Activated CD8-positive, alpha-beta memory T cell treated with anti-CD3 and anti-CD28 coated beads for 48 hours (primary cell): ENCODE measurements at places on chromosomes 13 and 19.

DNA sequence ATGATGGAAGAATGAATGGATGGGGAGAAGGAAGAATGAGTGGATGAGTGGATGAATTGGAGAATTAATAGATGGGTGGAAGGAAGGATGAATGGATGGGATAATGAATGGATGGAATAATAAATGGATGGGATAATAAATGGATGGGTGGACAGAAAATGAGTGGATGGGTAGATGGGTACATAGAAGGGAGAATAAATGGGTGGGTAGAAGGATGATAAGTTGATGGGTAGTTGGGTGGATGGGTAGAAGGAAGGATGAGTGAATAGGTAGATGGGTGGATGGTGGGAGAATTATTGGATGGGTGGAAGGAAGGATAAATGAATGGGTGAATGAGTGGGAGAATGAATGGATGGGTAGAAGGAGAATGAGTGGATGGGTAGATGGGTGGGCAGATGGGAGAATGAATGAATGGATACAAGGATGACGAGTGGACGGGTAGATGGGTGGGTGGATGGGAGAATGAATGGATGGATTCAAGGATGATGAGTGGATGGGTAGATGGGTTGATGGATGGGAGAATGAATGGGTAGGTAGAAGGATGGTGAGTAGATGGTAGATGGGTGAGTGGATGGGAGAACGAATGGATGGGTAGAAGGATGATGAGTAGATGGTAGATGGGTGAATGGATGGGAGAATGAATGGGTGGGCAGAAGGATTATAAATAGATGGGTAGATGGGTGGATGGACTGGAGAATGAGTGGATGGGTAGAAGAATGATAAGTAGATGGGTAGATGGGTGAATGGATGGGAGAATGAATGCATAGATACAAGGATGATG is 15.9 kb downstream of the VSTM2B start:
- no peak for DNase-seq

DNA sequence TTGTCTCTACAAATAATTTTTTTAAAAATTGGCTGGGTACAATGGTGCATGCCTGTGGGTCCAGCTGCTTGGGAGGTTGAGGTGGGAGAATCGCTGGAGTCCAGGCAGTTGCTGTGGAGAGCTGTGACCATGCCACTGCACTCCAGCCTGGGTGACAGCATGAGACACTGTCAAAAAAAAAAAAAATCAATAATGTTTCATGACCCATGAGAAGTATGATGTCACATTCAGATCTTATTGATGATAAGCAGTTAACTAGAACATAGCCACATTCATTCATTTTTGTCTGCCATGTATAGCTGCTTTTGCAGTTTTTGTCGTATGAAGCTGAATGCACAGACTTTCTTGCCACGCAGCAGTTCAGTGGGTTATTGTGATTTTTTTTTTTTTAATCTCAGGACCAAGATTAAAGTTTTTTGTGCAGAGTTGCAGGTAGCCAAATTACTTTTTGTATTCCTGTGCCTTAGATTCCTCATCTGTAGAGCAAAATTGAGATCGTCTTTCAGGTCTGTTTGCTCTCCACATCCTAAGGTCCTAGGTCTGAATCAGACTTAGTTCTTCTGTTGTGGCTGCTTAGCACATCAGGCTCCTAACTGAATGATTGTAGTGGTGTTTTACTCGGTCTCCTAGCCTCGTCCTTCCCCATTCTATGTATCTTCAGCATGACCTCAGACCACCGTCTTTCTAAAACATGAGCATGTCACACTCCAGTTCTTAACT is 145.2 kb downstream of the GGACT start:
- no peak for DNase-seq

DNA sequence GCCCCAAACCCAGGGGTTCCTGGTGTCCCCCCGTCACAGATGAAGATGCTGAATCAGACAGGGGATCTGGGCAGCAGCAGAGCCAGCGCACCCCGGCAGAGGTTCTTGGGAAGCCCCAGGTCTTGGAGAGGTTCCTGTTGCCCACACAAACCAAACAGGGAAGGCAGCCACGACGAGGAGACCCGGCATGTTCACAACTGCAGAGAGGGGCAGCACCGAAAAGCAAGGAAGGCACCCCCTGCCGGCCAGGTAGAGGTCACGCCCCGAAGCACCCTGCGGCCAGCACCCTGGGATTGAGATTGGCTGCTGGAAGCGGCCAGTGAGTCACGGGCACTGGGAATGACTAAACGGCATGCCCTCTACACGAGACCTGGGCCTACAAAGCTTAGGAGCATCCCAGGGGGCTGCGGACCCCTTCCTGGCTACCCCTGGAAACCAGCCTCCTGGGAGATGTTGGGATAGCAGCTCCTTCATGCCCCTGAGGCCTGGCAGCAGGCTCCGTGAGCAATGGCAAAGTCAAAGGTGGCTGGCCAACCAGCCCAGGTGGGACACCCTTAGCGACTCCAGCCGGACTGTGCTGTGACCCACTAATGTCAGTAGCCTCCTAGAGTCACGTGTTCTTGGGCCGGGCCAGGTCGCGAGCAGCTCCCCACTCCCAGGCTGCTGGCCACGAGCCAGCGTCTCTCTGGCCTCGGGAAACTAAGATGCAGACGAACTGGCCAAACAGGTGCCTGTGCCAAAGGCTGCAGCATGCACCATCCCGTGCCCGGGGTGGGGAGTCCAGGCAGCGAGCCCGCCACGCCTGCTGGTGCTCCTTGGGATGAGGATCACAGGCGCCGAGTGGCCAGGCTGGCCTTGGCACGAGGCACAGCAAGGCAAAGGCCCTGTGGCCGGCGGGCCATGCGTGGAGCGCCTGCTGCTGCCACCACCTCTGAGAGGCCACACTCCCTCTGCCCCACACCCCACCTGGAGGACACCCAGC is 43.2 kb downstream of the MLLT1 start:
- DNase-seq: no peak

- no peak for DNase-seq
Measured at GRCh38 chr13:63198071-63198470, 1782.4 kb upstream of the PCDH20 start.

DNA sequence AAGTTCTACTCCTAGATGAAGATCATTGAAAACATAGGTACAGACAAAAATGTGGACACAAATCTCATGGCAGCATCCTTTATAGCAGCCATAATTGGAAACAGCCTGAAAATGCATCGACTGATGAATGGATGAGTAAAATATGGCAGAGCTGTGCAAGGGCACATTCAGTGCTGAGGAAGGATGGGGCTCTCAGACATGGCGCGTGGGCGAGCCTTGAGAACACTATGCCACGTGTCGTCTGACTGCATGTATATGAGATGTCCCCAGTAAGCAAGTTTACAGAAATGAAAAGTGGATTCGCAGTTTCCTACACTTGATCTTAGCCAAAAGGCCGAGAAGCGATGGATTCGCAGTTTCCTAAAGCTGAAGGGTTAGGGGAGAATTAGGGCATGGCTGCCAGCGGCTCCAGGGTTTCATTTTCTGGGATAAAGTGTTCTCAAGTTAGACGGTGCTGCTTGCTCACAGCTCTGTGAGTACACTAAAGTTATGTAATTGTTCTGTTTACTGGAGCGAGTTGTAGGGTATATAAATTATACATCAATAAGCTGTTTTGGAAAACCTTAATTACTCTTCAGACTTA is 78.0 kb downstream of the RAB20 start:
- no peak for DNase-seq

DNA sequence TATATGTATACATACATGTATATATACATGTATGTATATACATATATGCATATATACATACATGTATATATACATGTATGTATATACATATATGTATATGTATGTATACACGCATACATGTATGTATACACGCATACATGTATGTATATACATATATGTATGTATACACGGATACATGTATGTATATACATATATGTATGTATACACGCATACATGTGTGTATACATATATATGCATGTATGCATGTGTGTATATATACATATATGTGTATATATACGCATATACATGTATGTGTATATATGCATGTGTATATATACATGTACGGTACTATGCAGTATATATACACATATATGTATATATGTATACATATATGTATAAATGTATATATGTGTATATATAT is 2.6 kb upstream of the NCR1 start:
- DNase-seq: no peak

DNA sequence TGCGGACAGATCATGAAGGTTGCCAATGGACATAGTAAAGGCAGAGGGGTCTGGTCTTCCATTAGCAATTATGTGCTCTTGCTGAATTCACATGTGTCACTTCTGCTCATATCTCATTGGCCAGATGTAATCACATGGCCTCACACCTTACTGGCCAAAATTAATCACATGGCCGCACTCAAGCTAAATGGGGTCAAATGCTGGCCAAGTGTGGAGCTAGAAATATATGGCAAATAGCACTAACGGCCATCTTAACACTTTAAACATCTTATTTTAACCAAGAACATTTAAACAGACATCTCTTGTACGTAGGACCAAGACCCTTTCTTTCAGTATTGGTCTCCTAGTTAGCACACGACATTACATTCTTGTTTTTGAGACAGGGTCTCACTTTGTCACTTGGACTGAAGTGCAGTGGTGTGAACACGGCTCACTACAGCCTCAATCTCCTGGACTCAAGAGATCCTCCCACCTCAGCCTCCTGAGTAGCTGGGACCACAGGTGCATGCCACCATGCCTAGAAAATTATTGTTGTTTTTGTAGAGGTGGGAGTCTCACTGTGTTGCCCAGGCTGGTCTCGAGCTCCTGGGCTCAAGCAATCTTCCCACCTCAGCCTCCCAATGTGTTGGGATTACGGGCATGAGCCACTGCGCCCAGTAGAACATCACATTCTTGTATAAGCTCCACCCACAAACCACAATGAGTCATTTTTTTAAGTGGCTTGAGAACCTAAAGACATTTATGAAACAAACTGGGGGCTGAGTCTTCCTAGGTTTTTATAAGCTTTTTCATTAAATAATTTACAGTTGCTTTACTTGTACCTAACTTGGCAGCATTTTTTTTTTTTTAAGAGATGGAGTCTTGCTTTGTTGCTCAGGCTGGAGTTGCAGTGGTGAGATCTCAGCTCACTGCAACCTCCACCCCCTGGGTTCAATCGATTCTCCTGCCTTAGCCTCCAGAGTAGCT is 2.9 kb upstream of the PTOV1 start:
- DNase-seq: no peak

GRCh38 chr13:22789027-22789593 is 391.7 kb upstream of the SGCG start:
- DNase-seq: no peak

GRCh38 chr13:95137096-95137495 is 164.2 kb downstream of the ABCC4 start:
- DNase-seq: no peak

GRCh38 chr19:28314287-28314686 is 898.7 kb downstream of the UQCRFS1 start:
- DNase-seq: no peak

GRCh38 chr19:5079071-5079774 is 110.3 kb downstream of the KDM4B start:
- DNase-seq: no peak

GRCh38 chr13:26480246-26480855 is 77.1 kb upstream of the WASF3 start:
- no peak for DNase-seq

GRCh38 chr13:31225998-31226675 is 26.4 kb downstream of the B3GLCT start:
- DNase-seq: no peak

DNA sequence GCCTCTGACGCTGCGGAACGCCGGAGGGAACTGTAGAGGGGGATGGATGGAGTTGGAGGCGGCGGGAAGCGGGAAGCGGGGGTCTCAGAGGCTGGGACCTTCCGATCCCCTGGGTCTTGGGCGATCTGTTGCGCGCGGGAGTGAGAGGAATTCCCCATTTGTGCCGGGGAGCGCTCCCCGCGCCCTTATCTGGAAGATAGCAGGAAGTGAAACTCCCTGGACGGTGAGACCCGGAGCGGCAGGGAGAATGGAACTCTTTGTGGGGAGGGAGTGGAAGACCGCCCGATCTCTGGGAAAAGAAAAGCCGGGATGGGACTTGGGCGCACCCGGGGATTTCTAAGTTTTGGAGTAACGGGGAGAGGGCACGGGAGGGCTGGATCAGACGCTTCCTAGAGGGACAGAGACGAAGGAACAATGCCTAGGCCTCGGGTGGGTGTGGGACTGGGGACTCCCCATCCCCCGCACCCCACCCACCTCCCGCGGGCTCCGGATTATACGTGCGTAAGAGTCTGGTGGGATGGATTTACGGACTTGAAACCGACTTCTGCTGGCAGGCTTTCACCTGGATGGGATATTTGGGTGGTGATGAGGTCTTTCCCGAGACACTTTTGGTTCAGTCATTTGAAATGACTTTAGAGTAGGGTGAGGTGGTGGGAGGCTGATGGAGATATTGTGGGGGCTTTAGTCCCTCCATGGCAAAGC is 495 bp downstream of the LSR start:
- no peak for DNase-seq

GRCh38 chr19:32650671-32651070 is 24.3 kb downstream of the ANKRD27 start:
- no peak for DNase-seq

GRCh38 chr13:27658546-27658945 is 36.9 kb downstream of the POLR1D start:
- no peak for DNase-seq

- no peak for DNase-seq
Measured at GRCh38 chr19:4609878-4610511, 29.3 kb upstream of the TNFAIP8L1 start.

DNA sequence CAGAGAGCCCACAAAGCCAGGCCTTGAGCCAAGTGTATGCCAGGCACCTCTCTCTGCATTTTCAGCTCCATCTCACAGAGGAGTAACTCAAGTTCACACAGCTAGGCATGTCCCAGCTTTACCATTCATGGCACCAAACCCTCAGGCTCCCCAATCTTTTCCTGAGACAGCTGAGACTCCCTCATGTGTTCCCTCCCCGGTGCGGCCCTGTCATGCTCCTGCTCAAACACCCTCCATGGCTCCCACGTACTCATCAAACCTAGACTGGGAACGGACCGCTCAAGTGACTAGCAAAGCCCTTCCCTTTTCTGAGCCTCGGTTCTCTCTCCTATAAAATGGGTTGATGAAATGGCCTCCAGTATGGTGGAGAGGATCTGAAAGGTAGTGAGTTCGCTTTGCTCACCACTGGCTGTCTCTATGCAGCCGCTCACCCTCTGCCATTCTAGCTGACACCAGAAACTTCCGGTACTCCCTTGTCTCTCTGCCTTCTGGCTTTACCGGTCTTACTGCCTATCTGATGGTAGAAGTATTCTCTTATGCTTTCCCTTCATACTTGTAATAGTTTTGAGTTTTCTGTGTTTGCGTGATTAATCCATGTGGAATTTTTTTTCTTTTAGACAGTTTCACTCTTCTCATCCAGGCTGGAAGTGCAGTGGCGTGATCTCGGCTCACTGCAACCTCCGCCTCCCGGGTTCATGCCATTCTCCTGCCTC is 7.8 kb upstream of the SLC44A2 start:
- DNase-seq: no peak

- no peak for DNase-seq
Measured at GRCh38 chr19:32822916-32823746, 46.4 kb downstream of the SLC7A9 start.

GRCh38 chr19:4059453-4059871 is 7.2 kb downstream of the ZBTB7A start:
- DNase-seq: no peak

GRCh38 chr13:19860884-19861655 is 2.4 kb downstream of the ZMYM5 start:
- no peak for DNase-seq
